CD4-positive, alpha-beta T cell treated with Interleukin-15 for 4 hours (primary cell): ENCODE measurements at places on chromosomes 3 and 15.

DNA sequence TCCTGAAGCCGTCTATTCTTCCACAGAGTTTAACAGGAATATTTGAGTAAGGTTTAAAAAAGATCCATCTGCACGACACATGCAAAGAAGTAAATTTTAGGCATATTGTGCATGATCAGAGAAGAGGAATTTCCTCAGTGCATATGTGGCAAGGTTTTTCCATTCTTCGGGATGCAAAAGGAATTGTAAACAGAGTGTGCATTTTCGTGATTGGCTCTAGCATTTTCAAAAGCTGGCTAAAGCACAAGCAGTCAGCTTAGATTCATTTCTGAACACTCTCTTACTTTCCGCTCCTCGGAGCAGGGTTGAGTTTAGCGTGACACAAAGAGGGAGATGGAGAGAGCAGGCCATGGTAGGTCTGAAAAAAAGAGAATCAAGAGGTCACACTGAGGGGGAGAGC lies 128.2 kb downstream of the ADAMTS9 start:
- DNase-seq, result no peak

DNA sequence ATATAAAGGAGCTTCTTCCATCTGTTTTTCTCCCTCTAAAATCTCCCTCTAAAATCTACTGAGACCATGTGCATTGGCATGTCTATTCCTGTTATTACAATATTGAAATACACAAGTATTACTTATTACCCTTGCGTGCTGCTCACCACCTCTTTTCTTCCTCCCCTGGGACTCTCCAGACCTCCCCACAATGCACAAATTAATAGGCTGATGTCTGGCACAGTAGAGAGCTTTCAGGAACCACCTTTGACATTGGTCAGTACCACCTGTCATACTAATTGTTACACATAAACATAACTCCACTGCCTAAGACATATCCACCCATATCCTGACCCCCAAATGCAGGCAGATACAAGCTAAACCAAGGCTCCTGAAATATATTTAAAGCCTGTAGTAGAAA lies 722.6 kb downstream of the FHIT start:
- no peak for DNase-seq

- DNase-seq, result no peak
Measured at GRCh38 chr3:177929310-177929709, 606.9 kb upstream of the KCNMB2 start.

- DNase-seq, result no peak
Measured at GRCh38 chr15:75036212-75036616, 12.8 kb downstream of the PPCDC start.

DNA sequence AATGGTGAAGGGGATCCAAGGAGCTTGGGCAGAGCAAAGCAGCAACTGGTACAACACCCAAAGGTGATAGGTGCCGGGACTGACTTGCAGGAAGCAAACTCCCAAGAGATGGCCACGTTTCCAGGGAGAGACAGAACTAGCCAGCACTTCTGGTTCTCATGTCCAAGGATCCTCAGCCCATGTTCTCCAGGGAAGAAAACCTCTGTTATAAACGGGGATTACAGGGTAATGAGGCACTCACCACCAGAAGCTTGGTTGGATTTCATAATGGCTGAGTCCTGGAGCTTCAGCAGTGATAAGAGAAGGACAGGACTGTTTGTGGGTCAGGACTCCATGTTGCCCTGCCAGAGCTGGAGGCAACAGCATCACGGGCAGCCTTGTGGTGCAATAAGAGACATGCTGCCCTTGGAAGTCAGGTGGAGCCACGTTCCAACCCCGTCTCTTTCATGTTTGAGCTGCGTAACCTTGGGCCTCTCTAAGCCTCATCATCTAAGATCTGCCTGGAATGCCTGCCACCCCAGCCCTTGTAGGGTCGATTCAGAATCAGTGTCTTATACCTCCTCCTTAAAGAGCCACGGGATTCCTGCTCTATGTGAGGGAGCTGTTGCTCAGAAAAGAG lies 181.0 kb downstream of the ABHD5 start:
- no peak for DNase-seq

GRCh38 chr15:41809121-41809520 lies 18.8 kb upstream of the JMJD7 start:
- DNase-seq, result no peak

DNA sequence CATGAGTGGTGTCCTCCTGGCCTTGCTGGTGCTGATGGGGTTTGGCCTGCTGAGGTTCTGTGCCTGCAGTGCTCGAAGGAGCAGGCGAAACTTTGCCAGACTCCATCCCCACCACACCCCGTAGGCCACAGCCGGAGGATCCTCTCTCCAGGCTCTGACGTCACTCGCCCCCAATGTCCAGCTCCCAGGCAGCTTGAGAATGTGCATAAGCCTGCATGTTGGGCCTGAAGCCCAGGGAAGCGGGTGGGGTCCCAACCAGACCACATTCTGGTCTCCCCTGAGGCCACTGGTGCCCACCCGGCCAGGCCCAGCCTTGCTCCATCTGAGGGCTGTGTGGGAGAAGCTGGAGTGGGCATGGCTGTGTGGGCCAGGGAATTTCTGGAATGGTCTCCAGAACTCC lies 109.8 kb downstream of the ASB7 start:
- DNase-seq, result no peak

GRCh38 chr15:80494351-80494751 lies 90.2 kb downstream of the ARNT2 start:
- DNase-seq, result no peak

DNA sequence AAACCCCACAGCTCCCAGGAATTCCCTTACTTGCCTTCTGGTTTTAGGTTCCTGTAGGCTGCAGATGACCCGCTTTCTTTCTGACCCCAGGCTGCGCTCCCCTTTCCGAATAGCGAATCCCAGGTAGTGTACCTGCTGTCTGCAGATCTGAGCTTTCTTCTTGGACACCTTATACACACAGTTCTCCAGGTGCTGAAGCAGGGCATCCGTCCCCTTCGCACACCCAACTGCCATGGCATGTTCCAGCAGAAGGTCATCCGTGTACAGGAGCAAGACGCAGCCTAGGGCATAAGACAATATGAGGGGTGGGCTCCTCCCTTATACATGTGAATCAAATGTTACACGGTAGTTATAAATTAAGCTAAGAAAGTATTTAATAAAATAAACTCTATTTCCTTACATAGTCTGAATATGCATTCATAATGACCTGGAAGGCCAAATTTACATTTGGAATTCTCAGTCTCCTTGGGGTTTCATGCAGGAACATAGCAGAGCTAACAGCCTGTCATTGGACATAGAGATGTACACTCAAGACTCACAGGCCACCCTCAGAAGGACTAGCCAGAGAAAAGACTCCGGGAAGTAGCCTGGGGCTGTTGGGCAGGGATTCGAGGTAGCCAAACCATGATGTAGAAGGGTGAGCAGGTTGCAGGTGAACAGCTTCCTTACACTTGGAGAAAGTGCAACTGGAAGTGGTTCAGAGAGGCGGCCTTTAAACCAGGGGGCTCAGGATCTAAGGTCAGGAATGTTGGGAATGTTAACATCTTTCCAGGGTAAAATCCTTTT lies 8.2 kb upstream of the DNAAF4 start:
- DNase-seq, result no peak

DNA sequence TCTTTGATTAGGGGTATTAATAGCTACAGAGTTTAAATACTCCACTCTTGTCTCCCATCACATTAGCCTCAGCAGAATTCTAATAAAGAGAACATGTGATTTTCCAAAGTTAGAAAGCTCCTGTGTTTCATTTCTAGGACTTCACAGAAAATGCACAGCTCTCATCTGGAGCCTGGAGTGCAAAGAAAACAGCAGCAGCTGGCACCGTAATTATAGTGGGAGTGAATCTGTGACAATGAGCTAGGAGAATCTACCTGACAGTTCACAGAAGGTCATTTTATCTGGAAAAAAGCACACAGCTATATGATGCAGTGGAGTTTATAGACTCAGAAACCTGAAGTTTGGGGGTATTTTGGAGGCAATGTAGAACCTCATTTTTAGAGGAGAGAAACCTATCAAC lies 5.4 kb upstream of the TRIM59 start:
- no peak for DNase-seq

GRCh38 chr3:71582612-71583565 lies 639 bp downstream of the FOXP1 start:
- DNase-seq, result peak; percentile 37

- DNase-seq, result no peak
Measured at GRCh38 chr3:44265815-44266214, 24.1 kb downstream of the TOPAZ1 start.

- no peak for DNase-seq
Measured at GRCh38 chr3:99774467-99774866, 43.2 kb upstream of the CMSS1 start.

- no peak for DNase-seq
Measured at GRCh38 chr15:58260725-58261267, 122.6 kb downstream of the AQP9 start.

GRCh38 chr15:82298520-82298919 lies 35.9 kb downstream of the SAXO2 start:
- peak; percentile 53 for DNase-seq

- DNase-seq, result no peak
Measured at GRCh38 chr3:156764751-156765150, 61.4 kb upstream of the LEKR1 start.

- no peak for DNase-seq
Measured at GRCh38 chr3:126682009-126682408, 22.0 kb upstream of the CHCHD6 start.
